ENCODE measurements at places on chromosomes 16 and 17.

DNA sequence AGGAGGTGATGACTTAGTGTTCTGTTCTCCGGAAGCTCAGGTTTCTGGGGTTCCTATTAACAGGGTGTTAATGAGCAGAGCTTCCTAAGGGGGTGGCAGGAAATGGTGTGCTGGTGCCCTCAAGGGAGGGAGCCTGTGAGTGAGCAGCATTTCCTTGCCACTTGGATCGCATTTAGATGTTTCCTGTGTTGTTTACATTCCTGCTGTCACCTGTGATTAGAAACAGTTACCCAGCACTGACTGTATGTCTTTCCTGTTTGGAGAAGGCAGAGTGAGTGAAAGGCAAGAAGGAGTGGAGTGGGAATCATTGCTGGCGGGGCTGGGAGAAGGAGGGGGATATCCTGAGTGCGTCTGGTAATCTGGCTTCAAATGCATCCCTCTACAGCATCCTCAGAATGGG lies 214.6 kb downstream of the CCDC182 start:
- DNase-seq = no peak

GRCh38 chr17:39365242-39365641 lies 36.2 kb downstream of the FBXL20 start:
- DNase-seq = no peak

DNA sequence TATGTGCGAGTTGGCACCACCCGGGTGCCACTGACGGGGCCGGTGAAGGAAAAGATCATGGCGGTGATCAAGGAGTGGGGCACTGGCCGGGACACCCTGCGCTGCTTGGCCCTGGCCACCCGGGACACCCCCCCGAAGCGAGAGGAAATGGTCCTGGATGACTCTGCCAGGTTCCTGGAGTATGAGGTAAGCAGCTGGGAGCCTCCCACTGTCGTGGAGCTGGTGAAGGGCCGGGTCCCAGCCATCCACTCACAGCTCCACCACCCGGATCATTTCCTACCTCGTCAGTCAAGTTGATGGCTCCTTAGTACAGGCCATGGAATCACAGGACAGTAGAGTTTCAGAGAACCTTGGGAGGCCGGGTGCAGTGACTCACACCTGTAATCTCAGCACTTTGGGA lies 20.0 kb downstream of the ATP2A1 start:
- DNase-seq = no peak

DNA sequence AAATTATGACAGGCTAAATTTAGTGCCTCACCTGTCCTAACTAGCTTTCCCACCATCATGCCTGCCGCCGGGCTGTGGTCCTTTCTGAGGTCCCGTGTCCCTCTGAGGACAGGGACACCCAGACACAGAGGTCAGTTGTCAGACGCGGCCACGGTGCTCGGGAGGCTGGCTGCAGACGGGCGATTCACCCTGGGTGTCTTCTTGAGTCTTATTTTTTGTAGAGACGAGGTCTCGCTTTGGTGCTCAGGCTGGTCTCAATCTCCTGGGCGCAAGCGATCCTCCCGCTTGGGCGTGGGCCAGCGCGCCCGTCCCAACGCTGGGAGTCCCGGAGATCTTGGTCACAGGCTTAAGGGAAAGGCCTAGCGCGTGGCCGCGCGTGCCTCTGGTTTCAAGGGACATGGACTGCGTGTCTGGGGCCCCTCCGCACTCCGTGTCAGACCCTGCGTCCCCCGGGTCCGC lies 797 bp upstream of the RAB11FIP3 start:
- DNase-seq = no peak

DNA sequence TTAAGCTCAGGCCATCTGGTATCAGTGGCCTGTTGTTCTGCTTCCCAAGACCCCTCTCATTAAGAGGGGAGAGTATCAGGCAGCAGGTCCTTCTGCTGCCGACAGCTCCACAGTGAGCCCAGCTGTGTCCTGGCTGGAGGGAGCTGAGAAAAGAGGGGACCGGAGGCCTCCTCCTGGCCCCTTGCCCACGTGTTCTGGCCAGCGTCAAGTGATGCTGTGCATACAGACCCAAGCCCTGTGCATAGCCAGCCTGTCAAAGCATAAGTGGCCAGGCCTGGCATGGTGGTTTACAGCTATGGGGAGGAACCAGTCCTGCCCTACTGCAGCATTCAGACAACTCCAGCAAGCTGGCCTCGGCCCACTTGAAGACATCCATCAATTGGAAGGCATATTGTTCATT lies 48.0 kb downstream of the ABCC6 start:
- no peak for DNase-seq

GRCh38 chr17:13410874-13411273 lies 190.9 kb downstream of the HS3ST3A1 start:
- DNase-seq = no peak

DNA sequence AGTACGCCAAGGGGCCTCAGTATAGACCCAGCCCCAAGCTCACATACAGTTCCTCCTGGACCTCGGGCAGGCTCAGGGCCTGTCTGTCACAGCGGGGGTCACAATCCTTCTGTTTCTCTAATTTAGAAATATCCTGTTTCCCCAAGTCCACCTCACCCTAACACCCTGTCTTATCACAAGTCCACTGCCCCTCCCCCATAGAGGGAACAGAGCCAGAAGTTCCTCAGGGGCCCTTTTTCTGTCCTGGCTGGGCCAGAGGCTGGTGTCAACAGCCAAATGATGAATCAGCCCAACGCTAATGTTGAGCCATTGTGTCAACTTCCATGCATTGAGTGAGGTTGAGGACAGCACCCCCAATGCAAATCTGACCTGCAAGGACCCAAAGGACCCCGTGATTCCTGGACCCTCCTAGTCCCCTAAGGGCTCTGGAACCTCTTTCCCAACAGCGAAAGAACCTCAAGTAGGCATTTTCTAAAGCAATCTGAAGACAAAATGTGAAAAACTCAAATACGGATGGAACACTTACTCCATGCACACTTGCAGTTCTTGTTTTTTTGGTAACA lies 58.6 kb downstream of the PECAM1 start:
- DNase-seq = no peak

- DNase-seq = no peak
Measured at GRCh38 chr16:64380751-64381150, 741.1 kb downstream of the CDH11 start.

- DNase-seq = no peak
Measured at GRCh38 chr17:8846768-8847211, 20.7 kb downstream of the PIK3R6 start.

DNA sequence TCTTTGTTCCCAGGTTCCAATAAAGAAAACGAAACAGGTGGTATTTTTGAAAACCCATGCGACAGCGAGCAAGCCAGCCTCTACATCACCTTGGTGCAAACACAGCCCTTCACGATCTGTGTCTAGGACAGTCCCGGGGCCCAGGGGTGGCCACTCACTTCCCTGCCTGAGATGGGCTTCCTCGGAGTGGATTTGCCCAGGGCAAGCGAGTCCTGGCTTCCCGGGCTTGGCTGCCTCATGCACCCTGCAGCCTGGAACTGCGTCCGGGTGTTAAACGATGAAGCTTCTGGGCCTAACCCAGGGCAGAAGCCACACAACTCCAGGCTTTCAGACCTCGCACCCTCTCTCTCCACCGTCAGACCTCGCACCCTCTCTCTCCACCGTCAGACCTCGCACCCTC lies 66.0 kb downstream of the RPH3AL start:
- DNase-seq = no peak

DNA sequence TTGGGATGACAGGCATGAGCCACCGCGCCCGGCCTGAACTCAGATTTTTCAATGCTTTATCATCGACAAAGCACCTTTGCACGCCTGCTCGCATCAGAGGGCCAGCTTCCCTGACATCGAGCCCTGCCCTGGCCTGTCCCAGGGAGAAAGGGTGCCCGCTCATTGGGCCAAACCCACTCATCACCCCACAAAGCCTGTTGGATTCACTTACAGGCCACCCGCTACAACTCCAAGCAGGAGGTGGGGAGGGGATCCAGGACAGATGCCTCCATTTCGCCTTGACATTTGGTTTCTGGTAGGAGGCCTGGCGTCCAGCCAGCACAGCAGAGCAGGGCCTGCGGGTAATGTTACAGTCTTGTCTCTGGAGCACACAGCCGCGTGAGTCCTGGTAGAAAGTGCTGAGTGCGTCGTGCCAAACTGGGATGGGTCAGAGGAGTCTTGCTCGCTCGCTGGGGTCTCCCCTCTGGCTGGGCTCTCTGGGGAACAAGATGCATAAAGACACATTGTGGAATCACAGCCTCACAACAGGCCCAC lies 19.8 kb downstream of the SMTNL2 start:
- DNase-seq = no peak

GRCh38 chr16:22375117-22375962 lies 921 bp upstream of the CDR2 start:
- no peak for DNase-seq

DNA sequence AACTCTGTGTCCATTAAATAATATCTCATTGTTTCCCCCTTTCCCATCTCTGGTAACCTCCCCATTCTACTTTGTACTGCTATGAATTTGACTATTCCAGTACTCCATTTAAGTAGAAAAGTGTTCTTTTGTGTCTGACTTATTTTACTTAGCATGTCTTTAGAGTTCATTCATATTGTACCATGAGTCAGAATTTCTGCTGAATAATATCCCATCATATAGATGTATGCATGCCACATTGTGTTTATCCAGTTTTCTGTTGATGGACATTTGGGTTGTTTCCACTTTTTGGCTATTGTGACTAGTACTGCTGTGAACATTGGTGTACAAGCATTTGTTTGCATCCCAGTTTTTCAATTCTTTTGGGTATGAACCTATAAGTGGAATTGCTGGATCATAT lies 6.0 kb downstream of the PPM1D start:
- DNase-seq = no peak

GRCh38 chr16:84537491-84538151 lies 33.2 kb upstream of the MEAK7 start:
- no peak for DNase-seq

DNA sequence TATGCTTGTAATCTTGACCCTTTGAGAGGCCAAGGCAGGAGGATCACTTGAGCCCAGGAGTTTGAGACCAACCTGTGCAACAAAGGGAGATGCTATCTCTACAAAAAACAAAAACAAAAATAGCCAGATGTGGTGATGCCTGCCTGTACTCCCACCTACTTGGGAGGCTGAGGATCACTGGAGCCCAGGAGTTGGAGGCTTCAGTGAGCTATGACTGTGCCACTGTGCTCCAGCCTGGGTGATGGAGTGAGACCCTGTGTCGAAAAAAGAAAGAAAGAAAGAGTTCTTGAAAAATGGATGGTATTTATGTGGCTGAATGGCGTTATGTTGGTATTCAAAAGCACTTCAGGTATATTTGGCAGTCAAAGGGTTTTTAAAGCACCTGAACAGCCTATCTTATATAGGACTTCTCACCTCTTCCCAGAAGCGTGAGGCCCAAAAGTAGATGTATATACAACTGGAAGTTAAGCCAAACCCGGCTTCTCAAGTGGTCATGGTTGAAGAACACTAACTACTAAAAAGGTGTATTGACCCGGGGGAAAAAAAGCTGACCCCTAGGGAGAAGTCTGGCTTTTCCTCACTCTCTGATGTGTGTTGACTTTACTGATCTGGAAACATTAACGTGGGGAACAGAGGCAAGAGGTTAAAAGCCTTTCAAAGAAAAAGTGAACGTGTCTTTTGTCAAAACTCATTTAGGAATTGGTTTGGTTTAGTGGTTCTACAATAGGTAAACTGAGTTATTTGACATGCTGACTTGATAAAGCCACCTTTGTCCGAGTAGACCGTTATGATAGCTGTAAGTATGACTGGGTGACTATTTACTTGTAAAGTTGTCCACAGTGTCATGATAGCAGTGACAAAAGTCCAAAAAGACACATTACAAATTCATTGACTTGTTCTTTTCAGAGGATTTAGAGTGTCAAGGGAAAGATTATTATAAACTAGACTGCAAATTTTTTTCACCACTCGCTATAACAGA lies 183.4 kb downstream of the IRX3 start:
- no peak for DNase-seq

GRCh38 chr16:58307583-58308312 lies 12.9 kb upstream of the PRSS54 start:
- no peak for DNase-seq

DNA sequence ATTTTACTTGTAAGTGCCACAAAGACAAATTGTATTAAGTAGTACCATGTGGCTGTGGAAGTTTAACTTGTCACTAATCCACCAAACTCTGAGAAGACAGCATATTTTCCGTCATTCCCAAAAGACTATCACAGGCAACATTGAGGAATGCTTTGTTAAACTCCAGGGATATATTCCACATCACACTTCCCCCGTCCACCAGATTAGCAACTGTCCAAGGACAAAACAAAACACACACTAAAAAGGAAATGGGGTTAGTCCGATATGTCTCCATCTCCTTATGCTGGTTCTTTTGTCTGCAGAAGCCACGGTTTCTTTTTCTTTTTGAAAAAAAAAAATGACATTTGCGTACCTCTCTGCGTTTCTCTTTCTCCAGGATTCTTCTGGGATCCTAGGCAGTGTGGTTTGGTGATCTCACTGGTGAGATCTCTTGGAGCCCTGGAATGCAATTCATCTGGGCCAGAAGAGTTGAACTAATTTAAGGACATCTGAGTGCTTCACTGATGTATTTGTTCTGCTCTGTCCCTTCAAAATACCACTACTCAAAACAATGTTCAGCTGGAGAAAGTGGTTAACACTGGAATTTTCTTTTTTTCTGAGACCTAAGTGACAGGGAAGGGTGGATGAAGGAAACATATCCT lies 40.6 kb downstream of the PRKCB start:
- no peak for DNase-seq

DNA sequence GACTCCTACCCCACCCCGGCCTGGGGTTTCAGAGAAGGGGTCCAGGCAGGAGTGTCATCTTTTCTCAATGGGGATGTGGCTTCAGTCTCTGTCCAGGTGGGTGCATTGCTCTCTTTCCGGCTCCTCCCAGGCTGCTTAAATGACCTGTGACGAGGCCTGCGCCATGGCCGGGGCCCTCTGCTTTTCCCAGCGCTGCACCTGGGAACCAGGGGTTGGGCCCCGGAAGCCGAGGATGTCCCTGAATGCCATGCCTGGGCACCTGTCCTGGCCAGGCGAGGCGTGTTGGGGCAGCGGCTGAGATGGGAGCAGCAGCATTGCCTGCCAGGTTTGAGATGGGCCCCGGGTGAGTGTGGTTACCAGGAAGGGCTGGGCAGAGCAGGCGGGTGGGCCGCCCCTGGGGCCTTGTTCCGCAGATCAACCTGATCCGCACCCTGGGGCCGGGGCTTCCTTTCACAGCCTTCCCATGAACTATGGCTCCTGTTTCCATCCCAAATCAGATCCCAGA lies 147.4 kb downstream of the SEC14L1 start:
- no peak for DNase-seq

GRCh38 chr17:2792366-2793169 lies 3.7 kb upstream of the RAP1GAP2 start:
- DNase-seq = peak; percentile 66

DNA sequence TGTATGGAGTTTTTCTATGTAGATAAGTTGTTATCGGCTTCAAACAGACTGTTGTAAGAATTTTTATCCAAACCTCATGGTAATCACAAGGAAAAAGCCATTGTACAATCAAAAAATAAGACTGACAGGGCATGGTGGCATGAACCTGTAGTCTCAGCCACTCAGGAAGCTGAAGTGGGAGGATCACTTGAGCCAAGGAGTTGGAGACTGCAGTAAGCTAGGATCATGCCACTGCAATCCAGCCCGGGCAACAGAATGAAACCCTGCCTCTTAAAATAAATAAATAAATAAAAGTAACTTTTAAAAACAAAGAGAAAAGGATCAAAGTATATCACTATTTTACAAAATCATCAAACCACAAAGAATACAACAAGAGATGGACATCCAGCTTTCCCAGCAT lies 14.4 kb downstream of the OR1A1 start:
- no peak for DNase-seq

GRCh38 chr17:79341222-79341780 lies 266.7 kb downstream of the ENGASE start:
- DNase-seq = no peak

Data from activated CD8-positive, alpha-beta memory T cell treated with anti-CD3 and anti-CD28 coated beads for 48 hours (primary cell).